ENCODE measurements at places on chromosomes 4 and X. TPM values are rescaled to one million over a fixed set of nuclear protein-coding genes. Genes with fewer than 3 reads are reported as not detected.

Gene FGF2
- total RNA-seq = 0.68 TPM

Gene UGT2B17
- total RNA-seq = 0.20 TPM

Gene NKX6-1
- 1.1 TPM for total RNA-seq

Gene ZNF280C
- total RNA-seq = 2.9 TPM

Gene CXCR3
- total RNA-seq = not detected

Gene RGN
- 0.20 TPM for total RNA-seq

Gene ADAMTS3
- 0.32 TPM for total RNA-seq

Data from esophagus mucosa (tissue), 1 donor.